ENCODE measurements at places on chromosomes 5 and 9.

- no peak for DNase-seq
Measured at GRCh38 chr9:134178394-134178767, 14.0 kb upstream of the RNU6ATAC start.

- no peak for DNase-seq
Measured at GRCh38 chr5:82494942-82495341, 216.8 kb upstream of the RPS23 start.

DNA sequence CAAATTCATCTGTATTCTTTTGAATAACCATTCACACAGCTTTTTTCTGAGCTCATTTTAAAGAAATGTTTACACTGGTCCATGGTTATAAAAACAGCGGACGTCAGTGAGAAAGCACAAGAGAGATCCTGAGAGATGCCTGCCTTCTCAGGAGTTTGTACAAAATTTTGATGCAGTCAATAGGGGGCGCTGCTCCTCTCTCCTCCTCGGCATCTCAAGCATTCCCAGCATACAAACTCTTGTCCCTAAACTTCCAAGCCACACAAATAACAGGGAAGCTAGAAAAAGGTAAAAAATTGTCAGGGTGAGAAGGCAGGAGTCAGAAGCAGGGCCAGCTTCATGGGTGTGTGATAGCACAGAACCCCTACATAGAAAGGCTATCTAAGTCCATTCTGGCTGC lies 11.2 kb upstream of the CCDC152 start:
- DNase-seq, result no peak

DNA sequence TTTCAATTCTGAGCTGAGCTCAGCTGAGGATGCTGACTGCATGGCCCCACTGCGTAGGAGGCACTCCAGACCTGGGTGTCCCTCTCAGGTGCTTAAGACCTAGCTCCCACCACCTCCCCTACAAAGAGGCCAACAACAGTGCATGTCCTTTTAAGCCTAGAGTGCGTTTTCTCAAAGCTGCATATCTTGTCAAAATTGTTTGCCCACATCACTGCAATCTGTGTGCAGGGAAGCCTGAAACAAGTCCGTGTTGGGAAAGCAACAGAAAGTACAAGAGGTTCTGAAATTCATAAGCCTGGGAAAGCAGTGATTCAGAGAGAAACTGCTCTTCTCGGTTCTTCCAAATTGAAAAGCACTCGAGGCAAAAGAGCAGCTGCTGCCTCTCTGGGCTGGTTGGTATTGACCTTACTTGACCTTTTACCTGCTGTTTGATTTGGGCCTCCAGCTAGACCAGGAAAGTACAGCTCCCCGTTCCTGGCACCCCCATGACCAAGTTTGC lies 238.4 kb downstream of the NR2F1-AS1 start:
- no peak for DNase-seq

- DNase-seq, result peak; percentile 19
Measured at GRCh38 chr9:114202849-114203248, 47.5 kb downstream of the COL27A1 start.

DNA sequence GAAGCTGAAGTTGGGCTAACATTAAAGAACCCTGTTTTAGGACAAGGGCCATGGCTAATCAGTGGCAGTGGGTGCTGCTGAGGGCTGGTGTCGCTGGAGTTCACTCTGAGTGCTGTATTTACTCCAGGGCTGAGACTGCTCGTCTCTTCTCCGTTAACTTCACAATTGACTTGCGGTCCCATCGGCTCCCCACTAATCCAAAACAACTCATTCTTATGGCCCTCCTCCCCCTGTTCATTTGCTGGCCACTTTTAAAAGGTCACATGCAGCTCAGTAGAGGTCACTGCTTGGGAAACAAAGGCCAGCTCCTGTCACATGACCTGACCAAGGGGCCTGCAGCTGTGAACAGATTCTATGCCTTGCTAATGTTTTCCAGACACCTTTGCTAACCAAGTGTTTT lies 38.4 kb downstream of the PTCH1 start:
- no peak for DNase-seq

DNA sequence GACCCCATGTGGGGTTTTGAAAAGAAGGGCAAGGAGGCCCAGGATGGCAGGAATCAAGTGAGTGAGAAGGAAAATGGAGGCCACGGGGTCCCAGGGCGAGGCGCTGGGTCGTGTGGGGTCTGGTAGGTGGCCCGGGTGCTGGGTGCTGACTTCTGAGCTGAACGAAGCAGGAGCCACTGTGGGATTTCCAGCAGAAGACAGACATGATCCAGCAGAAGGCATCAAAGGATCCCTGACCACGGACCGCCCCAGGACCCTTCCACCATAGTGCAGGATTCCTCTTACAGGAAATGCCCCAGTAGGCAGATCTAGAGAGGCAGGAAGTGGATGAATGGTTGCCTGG lies 106.7 kb downstream of the ADAMTS2 start:
- DNase-seq, result no peak

DNA sequence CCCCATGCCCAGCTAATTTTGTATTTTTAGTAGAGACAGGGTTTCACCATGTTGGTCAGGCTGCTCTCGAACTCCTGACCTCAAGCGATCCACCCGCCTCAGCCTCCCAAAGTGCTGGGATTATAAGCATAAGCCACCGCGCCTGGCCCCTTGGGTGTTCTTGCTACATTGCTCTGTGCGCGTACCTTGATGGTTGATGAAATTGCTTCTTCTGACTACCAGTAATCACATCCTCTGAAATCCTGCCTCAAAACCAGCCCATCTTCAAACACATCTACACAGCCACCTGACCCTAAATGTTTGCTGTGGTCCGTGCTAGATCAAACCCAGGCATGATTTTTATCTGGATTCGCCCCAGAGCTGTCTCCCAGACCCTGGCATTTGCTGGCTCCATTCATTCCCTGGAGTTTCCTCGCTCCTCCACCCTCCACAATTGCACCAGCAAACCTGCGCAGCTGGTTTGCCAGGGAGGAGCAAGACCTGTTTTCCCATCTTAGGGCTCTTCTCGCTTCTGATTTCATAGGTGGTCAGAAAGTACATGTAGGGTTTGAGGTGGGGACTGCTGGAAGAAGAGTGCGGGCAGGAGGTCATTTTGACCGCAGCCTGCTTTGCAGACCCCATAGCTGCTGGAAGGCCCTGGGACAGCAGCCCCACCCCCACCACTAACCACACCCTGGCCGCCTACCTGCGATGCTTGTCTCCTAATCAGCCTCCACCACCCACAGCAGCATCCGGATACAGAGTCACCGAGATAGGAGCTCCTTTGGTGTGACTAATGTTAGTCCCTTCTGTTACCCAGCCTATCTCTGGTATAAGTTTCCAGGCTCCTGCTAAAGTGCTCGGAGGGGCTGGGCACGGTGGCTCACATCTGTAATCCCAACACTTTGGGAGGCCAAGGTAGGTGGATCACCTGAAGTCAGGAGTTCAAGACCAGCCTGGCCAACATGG lies 22.7 kb downstream of the SWI5 start:
- no peak for DNase-seq

GRCh38 chr5:179281694-179282093 lies 63.6 kb downstream of the ADAMTS2 start:
- no peak for DNase-seq

GRCh38 chr5:4551034-4551433 lies 589.1 kb upstream of the ADAMTS16 start:
- no peak for DNase-seq

DNA sequence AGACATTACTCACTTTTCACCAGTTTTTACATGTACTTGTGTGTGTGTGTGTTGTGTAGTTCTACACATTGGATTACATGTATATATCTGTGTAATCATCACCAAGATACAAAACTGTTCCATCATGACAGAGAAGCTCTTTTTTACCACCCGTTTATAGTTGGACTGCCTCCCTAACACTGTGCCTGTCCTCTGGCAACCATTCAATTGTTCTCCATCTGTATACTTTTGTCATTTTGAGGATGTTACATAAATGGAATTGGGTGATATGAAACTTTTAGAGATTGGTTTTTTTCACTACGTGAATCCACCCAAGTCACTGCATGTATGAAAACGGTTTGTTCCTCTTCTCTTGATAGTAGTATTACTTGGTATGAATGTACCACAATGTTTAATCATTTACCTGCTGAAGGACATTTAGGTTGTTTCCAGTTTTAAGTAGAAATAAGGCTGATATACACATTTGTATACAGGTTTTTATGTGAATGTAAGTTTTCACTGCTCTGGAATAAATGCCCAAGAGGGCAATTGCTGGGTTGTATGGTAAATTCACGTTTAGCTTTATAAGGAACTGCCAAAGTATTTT lies 126.2 kb downstream of the MAPKAP1 start:
- no peak for DNase-seq

DNA sequence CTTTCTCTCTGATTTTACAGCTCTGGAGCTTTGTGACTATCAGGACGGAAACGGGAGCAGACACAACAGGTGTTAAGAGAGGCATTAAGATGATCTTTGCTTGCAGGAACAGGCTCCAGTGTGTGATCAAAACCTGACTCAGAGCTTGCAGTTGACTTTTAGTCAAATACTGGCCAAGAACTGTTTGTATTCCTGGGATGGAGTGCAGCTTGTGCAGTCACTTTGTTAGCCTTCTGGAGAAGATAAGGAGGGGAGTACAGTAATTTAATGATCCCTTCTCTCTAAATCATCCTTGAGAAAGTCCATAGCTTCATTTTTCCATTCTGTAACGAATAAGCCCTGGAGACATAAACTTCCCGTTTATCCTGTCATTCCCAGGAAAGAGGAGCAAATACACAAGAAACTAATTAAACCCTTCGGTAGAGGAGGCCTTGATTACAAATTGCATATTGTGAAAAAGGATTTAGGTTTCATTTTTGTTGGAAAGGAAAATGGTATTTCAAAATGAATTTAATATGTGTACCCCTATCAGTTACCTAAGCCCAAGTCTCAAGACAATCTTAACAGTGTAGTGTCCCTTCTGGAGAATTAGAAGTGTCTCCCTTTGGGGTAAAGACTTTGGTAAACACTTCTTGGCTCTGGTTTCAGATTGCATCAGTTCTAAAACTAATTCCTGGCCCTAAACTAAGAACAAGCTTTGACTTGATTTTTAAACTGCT lies 3.1 kb upstream of the STOM start:
- DNase-seq, result peak; percentile 87

DNA sequence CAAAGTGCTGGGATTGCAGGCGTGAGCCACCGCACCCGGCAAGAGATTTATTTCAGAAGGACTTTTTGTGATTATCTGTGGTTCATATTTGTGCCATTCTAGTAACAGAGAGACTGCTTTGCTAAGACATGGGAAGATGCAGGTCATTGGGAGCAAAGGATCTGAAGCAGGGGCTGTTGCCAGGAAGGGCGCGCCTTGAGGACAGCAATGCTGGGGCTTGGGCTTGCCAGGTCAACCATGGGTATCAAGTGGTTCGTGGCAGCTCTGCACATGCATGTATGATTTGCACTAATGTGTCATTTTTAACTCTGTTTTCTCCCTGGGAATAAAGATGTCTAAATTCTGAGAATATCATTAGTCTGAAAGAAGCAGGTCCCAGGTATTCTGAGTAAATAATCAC lies 17.0 kb downstream of the ADAMTS2 start:
- DNase-seq, result no peak

- no peak for DNase-seq
Measured at GRCh38 chr9:6632516-6633183, 12.9 kb downstream of the GLDC start.

DNA sequence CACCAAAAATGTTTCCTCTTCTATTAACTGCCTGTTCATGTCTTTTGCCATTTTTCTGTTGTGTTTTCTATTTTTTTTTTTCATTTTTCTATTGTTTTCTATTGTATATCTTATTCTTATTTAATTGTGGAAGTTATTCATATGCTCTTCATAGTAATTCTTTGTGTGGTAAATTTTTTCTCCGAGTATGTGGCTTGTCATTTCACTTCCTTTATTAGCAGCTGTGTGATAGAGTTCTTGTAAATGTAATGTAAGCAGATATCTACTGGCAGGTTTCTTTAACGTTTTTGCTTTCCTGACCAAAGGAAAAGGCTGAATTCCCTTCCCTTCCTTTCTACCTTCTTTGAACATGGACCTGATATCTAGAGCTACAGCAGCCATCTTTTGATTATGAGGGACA lies 5.8 kb upstream of the PLPP1 start:
- no peak for DNase-seq

GRCh38 chr5:69212022-69212421 lies 22.6 kb downstream of the CENPH start:
- no peak for DNase-seq

GRCh38 chr9:114029311-114030170 lies 48.6 kb downstream of the AMBP start:
- DNase-seq, result no peak

DNA sequence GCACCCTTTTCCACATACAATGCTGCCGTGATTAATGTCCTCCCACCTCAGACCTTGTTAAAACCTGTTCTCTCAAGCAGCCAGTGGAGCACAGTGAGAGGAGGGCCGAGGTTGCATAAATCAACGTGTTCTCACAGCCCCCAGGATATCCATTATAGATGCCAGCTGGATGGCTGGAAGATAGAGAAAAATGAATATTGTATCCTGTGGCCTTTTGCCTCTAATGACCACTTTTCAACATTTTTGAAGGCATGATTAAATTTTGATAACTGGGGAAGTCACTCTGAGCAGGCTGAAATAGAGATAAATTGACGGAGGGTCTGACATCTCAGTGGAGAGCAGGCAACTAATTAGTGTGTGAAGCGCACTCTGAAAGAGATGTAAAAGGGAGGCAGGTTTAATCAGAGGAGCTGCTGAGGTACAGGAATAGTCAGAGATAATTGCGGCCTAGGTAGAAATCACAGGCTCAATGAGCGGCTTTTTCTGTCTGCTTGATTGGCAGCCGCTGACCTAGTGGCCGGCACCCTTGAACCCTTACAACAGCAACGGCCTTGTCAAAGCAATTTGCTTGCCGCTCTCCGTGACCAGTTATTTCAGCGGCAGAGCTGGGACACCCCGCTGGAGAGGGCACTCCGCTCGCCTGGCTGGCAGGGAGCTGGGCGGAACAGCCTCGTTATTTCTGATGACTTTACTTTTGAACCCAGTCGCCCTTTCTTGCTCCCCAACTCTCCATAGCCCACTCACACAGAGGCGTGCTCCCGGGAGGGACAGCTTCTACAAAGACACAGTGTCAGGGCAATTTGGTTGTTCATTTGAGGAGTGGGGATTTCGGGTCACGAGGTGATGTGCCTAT lies 560.7 kb downstream of the PSAT1 start:
- peak; percentile 54 for DNase-seq

DNA sequence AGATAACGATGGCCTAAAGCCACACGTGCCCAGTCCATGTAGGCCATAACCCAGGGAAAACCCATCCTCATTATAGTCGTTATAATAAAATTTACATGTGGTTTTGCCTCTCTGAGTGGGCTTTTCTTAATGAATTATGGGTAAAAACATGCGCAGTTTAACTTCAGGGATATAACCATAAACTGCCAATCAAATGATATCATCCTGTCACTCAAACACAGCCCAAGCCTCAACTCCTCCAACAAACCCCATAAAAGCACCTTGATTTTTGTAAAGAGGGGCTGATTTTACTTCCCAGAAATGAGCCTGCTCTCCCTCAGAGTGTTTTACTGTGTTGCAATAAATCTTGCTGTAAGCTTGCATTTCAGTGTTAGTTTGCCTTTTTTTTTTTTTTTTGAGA lies 15.8 kb upstream of the SETX start:
- no peak for DNase-seq

All from mammary epithelial cell (primary cell).